Bronchus fibroblast of lung (primary cell): ENCODE measurements at places on chromosomes 11 and 22. TPM values are rescaled to one million over a fixed set of nuclear protein-coding genes. Genes with fewer than 3 reads are reported as not detected.

PKP3 gene
- 1.9 and 2.0 TPM in 2 replicates for total RNA-seq

CABP4 gene
- total RNA-seq = not detected in 2 replicates

RASGRP2 gene
- total RNA-seq = under 0.01 and 0.15 TPM in 2 replicates

AIFM3 gene
- 0.17 and 0.74 TPM in 2 replicates for total RNA-seq

AGBL2 gene
- 0.17 and 1.3 TPM in 2 replicates for total RNA-seq

RAB30 gene
- total RNA-seq = 4.6 and 7.4 TPM in 2 replicates

DSCAML1 gene
- total RNA-seq = not detected in 2 replicates

NELL1 gene
- total RNA-seq = not detected in 2 replicates

TIGD3 gene
- 0.30 TPM in 1 of 2 replicates, not detected in the other for total RNA-seq

NLRP6 gene
- not detected in 2 replicates for total RNA-seq

MOGAT2 gene
- not detected in 2 replicates for total RNA-seq

SMCO4 gene
- 24.4 and 50.1 TPM in 2 replicates for total RNA-seq

FAM180B gene
- total RNA-seq = not detected in 2 replicates

SDHD gene
- total RNA-seq = 71.8 and 71.9 TPM in 2 replicates

DDX25 gene
- 0.15 TPM in 1 of 2 replicates, not detected in the other for total RNA-seq

GLYAT gene
- total RNA-seq = not detected in 2 replicates

GDPD5 gene
- total RNA-seq = 1.5 and 2.0 TPM in 2 replicates

OR8I2 gene
- total RNA-seq = not detected in 2 replicates

CDC42EP1 gene
- total RNA-seq = 70.0 and 73.6 TPM in 2 replicates

OR52I1 gene
- not detected in 2 replicates for total RNA-seq

RBMXL2 gene
- total RNA-seq = not detected in 2 replicates

SCN3B gene
- total RNA-seq = not detected in 2 replicates

DERL3 gene
- total RNA-seq = 1.3 and 1.5 TPM in 2 replicates

CYTH4 gene
- 0.15 and 0.17 TPM in 2 replicates for total RNA-seq

DKK3 gene
- 168 and 171 TPM in 2 replicates for total RNA-seq

EMSY gene
- total RNA-seq = 13.3 and 22.3 TPM in 2 replicates

SPON1 gene
- total RNA-seq = 0.17 and 0.45 TPM in 2 replicates

PANX3 gene
- not detected in 2 replicates for total RNA-seq

APOL4 gene
- total RNA-seq = not detected in 2 replicates

PGA5 gene
- total RNA-seq = not detected in 2 replicates

FIBIN gene
- 8.8 and 12.1 TPM in 2 replicates for total RNA-seq

P4HA3 gene
- total RNA-seq = 2.4 and 3.7 TPM in 2 replicates

TREH gene
- not detected in 2 replicates for total RNA-seq

KLHL22 gene
- 21.3 and 24.0 TPM in 2 replicates for total RNA-seq

RCN1 gene
- 235 and 275 TPM in 2 replicates for total RNA-seq

ADM gene
- 129 and 152 TPM in 2 replicates for total RNA-seq

IGF2 gene
- total RNA-seq = 19.8 and 21.6 TPM in 2 replicates

MAJIN gene
- total RNA-seq = not detected in 2 replicates

INS gene
- total RNA-seq = not detected in 2 replicates
